ENCODE measurements at places on chromosomes 13 and 19.

GRCh38 chr19:18153556-18154134 is 682 bp downstream of the PIK3R2 start:
- no peak for DNase-seq

DNA sequence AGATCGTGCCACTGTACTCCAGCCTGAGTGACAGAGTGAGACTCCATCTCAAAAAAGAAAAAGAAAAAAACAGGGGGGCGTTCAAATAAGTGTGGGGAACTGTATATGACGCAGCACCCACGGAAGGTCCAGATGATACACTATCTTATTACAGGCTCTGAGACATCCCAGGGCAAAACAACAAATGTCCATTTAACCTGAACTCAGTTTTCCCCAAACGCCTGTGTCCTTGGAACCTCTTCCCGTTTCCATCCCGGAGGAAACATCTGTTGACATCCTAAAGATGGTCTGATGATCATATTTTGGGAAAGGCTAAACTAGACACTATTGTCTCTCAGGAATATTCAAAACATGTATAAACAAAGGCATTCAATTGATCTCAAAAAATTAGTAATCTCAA is 72.4 kb downstream of the COL4A1 start:
- DNase-seq: no peak

DNA sequence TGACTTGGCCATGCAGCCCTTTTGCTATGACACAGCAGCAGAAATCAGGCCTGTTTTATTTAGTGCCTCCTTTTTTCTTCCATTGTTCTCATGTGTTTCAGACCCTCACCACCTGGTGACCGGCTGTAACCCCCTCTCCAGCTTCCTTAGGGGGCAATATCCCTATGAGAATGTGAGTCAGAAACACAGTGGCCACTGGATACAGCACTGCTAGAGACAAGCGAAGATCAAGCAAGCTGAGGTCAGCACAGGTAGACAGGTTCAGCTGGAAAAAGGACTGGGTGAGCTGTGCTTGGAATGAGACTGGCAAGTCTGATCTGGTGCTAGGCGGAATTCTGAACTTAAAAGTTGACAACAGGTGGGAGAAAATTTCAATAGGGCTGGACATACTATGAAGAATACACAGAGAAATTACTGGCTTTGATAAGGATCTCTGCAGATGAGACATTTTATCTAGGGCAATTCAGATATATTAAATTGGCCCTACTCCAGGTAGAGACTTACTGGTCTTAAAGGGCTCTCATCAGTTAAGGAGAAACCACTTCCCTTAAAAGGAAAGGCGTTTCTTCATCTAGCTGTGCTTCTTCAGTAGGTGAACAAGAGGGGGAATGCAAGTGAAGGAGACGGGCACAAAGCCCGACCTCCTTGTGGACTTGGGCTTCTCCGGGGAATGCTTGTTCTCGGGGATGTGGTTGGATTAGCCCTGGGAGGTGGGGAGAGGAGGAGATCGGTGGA is 83.3 kb downstream of the ERCC5 start:
- DNase-seq: peak; percentile 13

DNA sequence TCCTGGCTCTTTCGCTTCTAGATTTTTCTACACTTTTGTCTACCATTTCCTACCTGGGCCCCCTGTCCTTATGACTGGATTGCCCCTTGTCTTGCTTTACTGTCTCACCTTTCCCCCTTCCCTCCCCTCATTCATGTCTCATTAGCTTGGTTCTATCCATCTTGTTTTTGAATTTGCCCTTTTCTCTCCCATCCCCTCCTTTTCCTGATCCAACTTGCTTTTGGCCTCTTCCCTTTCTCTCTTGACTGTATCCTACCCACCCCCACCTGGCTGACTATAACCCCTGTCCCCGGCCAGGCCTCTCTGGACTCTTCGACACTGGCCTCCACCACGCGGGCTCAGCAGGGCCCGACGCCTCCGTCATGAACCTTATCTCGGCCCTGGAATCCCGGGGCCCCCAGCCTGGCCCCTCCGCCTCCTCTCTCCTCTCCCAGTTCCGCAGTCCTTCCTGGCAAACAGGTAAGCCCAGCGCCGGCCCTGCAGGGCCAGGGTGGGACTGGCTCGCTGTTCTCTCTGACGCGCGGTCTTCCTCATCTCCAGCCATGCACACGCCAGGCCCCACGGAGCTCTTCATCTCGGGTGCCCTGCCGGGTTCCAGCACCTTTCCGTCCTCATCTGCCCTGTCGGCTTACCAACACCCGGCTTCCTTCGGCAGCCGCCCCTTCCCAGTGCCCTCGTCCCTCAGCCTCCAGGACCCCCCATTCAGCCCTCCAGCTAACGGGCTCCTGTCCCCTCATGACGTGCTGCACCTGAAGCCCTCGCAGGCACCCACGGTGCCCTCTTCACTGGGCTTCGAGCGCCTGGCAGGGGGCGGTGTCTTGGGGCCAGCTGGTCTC is 3.4 kb downstream of the PRR12 start:
- no peak for DNase-seq

GRCh38 chr13:41631296-41631965 is 174.1 kb downstream of the RGCC start:
- no peak for DNase-seq

DNA sequence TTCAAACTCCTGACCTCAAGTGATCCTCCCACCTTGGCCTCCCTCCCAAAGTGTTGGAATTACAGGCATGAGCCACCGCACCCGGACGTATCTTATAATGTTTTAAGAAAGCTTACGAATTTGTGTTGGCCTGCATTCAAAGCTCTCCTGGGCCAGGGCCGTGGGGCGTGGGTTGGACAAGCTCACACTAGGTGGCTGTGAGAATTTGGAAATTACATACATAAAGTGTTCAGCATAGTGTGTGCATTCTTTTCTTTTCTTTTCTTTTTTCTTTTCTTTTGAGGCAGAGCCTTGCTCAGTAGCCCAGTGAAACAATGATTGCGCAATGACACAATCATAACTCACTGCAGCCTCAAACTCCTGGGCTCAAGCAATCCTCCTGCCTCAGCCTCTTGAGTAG is 2.6 kb downstream of the ZSWIM4 start:
- DNase-seq: no peak

DNA sequence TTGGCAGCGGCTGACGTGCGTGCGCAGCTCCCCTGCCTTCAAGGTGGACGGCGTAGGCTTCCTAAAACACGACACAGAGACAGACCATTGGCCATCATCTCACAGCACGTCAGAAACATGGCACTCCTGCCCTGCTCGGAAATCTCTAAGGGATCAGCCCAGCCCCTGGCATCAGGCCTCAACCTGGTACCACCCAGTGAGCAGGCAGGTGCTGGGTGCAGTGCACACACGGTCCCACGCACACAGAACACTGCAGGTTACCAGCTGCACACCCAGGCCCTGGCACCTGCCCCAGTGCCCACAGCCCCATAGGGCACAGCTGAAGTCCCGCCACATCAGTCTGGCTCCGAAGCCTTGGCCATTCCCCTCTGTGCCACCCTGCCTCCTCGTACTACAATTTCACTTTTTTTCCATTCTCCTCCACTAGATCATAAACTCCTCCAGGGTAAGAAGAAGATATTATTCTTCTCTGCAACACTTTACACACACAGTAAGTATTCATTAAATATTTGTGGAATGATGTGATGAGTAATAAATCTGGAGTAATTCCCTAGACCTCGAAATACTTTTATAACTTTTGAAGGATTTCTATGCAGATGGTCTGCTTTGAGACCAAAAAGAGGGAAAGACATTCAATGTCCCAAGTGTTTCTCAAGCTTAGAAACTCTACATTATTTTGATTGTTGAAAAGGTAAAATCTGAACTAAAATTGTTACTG is 156.4 kb downstream of the COL4A1 start:
- DNase-seq: no peak

GRCh38 chr19:41226053-41226873 is 7.2 kb downstream of the AXL start:
- peak; percentile 66 for DNase-seq

DNA sequence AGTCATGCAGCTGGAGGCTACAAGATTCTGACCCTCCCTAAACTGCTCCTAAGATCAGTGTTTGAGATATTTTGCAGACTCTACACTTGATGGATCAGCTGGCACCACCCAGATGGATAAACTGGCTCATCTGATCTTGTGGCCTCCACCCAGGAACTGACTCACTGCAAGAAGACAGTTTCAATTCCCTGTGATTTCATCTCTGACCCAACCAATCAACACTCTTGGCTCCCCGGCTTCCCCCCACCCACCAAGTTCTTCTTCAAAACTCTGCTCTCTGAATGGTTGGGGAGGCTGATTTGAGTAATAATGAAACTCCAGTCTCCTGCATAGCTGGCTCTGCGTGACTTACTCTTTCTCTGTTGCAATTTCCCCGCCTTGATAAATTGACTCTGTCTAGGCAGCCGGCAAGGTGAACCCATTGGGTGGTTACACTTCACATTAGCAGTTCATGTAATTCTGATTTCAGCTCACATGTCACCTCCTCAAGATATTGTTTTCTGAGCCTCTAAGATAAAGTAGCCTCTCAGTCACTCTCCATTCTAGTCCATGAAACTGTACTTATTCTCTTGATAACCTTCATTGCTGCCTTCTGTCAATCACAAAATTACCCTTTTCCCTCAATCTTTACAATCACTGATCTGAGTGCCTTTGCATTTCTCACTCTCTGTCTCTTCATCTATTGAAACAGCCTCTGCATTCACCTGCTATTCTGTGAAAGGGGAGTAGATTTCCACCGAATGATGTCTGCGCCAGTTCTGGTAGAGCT is 9.9 kb upstream of the FPR3 start:
- peak; percentile 86 for DNase-seq
